ENCODE measurements at places on chromosomes 4 and X.

DNA sequence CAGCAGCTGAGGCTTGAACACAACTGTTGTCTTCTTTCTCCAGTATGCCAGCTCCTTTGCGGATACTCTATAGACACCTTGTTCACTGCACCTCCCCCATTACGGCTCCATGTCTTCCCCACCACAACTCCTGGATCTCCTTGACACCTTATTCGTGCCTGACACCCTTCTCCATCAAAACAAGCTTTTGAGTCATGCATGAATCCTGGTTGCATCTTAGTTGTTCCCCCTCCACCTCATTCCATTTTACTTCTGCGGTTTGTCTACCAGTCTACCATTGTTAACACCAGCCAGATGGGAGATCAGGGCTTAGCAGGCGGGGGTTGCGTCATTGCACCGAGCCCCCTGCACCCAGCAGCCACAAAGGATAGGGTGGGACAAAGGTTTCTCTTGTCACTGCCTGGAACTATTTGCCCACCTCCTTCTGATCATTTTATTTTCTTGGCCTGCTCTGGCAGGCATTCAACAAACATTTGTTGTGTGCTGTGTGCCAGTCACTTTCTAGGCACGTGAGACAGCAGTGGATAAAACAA is 2.0 kb upstream of the CDK16 start:
- H3K4me3 ChIP-seq = peak overlapping the region; percentile 98
- H3K4me1 ChIP-seq = peaks cover 43% of the 10 kb centered on the region
- H3K27ac ChIP-seq = peak overlapping the region; percentile 99
- no peaks in the 10 kb centered on the region for H3K27me3 ChIP-seq
- H3K36me3 ChIP-seq = peaks cover 40% of the 10 kb centered on the region

GRCh38 chr4:114041117-114041475 is 61.6 kb upstream of the ARSJ start:
- no peaks in the 10 kb centered on the region for H3K4me1 ChIP-seq
- H3K27me3 ChIP-seq = peaks cover 20% of the 10 kb centered on the region
- no peak overlapping the region for H3K27ac ChIP-seq
- ATAC-seq = no peak
- no peaks in the 10 kb centered on the region for H3K36me3 ChIP-seq

DNA sequence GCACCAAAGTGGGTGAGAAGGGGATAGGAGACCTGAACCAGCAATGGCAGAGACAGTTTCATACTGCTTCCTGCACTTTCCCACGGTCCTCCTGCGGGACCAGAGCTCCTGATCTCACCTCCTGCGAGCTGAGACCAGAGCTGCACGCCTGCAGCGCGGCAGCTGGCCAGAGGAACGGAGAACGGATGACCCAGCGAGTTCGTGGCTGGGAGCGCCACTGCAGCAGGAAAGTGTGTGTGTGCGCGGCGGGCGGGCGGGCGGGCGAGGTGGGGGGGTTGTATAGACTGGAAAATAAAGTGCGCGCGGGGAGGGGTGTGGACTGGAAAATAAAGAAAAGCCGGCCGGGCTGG is 16.5 kb downstream of the MCF2 start:
- H3K4me3 ChIP-seq = peak overlapping the region; percentile 36
- H3K27ac ChIP-seq = no peak overlapping the region
- H3K27me3 ChIP-seq = peaks cover 27% of the 10 kb centered on the region
- ATAC-seq = no peak

GRCh38 chrX:48945517-48946348 is 11.7 kb downstream of the OTUD5 start:
- H3K27ac ChIP-seq = no peak overlapping the region
- H3K27me3 ChIP-seq = no peaks in the 10 kb centered on the region
- H3K4me1 ChIP-seq = peaks cover 49% of the 10 kb centered on the region
- ATAC-seq = no peak

DNA sequence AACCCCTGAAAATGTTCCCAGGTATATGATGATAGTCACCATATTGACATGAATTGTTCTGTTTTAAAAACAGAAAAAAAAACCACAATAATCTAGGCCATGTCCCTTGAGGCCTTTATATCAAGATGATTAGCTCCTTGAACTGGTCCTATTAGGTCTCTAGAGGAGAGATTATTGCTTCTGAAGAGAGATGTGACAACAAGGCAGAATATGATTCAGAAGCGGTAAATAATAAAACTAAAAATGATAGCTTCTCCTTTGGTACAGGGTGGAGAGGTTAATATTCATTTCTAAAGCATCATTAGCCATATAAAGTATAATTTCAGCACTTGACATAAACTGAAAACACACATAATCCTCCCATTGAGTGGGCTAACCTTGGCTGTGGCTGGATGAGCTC is 25.8 kb downstream of the TLR8 start:
- no peak for ATAC-seq
- H3K4me1 ChIP-seq = no peaks in the 10 kb centered on the region
- no peak overlapping the region for H3K4me3 ChIP-seq
- H3K36me3 ChIP-seq = no peaks in the 10 kb centered on the region
- no peaks in the 10 kb centered on the region for H3K27me3 ChIP-seq

- no peaks in the 10 kb centered on the region for H3K4me1 ChIP-seq
- no peak for ATAC-seq
- H3K27ac ChIP-seq = no peak overlapping the region
- H3K36me3 ChIP-seq = no peaks in the 10 kb centered on the region
- peaks cover 12% of the 10 kb centered on the region for H3K27me3 ChIP-seq
Measured at GRCh38 chr4:53916431-53916889, 147.9 kb downstream of the CHIC2 start.

DNA sequence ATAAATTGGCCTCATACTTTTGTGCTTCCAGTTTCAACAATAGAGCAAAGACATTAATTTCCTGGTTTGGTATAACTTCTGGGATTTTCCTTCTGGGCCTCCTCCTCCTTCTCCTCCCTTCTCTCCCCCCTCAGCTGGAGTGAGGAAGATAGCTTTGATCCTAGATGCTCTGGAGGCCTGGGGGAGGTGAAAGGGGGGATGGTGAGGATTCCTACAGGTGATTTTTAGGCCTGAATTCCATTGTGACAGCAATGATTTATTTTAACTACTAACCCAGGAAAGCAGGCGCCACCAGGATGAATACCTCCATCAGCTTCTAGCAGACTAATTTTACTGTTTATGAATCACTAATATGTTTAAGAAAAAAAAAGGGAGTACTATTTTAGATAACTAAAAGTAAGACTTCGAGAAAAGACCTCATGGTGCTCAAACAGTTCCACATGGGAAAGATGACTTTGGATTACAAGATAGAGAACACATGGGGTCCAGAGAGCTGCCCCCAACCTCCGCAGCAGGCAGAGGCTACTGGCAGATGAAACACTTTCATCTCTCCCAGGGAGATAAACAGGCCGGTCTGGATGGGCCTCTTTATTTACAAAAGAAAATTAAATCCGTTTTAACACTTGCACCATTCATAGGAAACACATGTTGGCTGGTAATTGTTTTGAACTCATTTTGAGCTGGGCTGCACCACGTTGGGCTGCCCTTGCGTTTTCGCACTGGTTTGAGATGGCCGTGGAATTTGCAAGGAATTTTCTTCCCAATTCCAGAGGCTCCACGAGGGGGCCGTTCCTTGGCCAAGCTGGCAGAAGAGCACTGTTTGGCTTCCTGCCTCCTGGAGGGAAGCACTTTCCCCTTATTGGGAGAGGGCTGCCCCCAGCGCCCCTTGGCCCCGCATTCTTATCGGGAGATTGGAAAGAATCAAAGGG is 125.1 kb upstream of the STX18 start:
- no peaks in the 10 kb centered on the region for H3K27me3 ChIP-seq
- H3K27ac ChIP-seq = no peak overlapping the region
- H3K4me1 ChIP-seq = peaks cover 16% of the 10 kb centered on the region
- no peak for ATAC-seq
- peaks cover 19% of the 10 kb centered on the region for H3K36me3 ChIP-seq
- no peak overlapping the region for H3K4me3 ChIP-seq

- peaks cover 11% of the 10 kb centered on the region for H3K4me1 ChIP-seq
- H3K4me3 ChIP-seq = no peak overlapping the region
- H3K27ac ChIP-seq = no peak overlapping the region
- no peaks in the 10 kb centered on the region for H3K27me3 ChIP-seq
- no peak for ATAC-seq
- no peaks in the 10 kb centered on the region for H3K36me3 ChIP-seq
Measured at GRCh38 chr4:186134861-186135260, 30.4 kb downstream of the FAM149A start.

DNA sequence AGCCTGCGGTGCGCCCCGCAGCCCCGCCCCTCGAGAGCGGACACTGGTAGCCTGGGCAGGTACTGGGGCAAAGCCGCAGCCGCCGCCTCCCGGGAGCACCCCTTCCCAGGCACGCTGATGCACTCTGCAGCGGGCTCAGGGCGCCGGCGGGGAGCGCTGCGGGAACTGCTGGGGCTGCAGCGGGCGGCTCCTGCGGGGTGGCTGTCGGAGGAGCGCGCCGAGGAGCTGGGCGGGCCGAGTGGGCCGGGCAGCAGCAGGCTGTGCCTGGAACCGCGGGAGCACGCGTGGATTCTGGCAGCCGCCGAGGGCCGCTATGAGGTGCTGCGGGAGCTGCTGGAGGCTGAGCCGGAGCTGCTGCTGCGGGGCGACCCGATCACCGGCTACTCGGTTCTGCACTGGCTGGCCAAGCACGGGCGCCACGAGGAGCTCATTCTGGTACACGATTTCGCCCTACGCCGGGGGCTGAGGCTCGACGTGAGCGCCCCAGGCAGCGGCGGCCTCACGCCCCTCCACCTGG is 401 bp downstream of the SOWAHD start:
- H3K27ac ChIP-seq = peak overlapping the region; percentile 95
- no peaks in the 10 kb centered on the region for H3K27me3 ChIP-seq
- peaks cover 68% of the 10 kb centered on the region for H3K4me1 ChIP-seq
- peak overlapping the region; percentile 92 for H3K4me3 ChIP-seq

- H3K27ac ChIP-seq = peak overlapping the region; percentile 27
- no peaks in the 10 kb centered on the region for H3K27me3 ChIP-seq
- H3K4me3 ChIP-seq = no peak overlapping the region
- peaks cover 49% of the 10 kb centered on the region for H3K4me1 ChIP-seq
- peaks cover 6% of the 10 kb centered on the region for H3K36me3 ChIP-seq
Measured at GRCh38 chr4:173243321-173243720, 74.7 kb downstream of the GALNT7 start.

DNA sequence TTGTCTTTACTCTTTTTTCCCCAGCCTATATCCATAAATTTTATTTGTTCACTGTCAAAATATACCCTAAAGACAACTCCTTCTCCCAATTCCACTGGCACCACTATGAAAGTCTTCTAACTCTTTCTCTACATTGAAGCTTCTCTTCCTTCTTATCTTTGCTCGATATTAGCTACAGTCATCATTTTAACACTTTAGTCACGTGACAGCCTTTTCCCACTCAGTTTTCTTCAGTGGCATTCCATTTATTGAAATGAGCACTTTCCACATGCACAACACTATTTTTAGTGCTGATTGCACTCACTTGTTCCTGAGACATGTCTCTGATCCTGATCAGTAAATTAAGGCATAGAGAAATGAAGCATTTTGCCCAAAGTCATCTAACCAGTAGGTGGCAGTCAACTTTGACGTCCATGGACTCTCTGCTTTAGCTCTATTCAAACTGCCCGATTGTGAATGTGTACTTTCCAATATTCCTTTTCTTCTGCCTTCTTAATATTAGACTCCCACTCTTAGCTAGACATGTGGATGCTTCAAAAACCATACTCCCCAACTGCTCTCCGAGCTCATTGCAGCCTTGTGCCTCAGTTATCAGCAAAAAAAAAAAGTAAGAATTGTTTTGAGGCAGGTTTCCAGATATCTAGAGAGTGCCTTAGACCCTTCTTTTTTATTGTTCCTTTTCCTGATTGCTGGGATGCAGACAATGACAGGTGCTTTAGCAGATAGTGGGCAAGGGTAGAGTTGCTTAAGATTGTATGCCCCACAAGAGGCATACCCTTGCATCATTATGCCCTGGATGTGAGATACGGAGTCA is 394.4 kb upstream of the ADGRL3 start:
- H3K27ac ChIP-seq = no peak overlapping the region
- no peaks in the 10 kb centered on the region for H3K4me1 ChIP-seq
- no peaks in the 10 kb centered on the region for H3K36me3 ChIP-seq
- ATAC-seq = no peak

DNA sequence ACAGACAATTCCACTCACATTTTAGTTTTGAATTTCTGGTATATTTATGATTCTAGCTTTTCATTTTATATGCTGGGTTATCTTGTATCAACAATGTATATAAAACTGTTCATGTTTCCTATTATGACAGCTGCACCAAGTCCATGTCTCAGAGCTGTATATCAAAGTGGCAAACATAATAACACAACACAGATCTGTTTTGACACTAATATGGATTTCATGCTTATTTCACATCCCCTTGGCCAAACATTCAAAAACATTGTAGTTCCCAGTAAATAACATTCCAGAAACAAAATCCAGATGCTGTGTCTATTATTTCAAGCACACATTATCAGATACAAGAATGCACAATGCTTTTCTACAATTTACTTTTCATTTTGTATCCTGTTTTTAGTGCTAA is 380.6 kb upstream of the MAGEB2 start:
- H3K27ac ChIP-seq = no peak overlapping the region
- no peaks in the 10 kb centered on the region for H3K4me1 ChIP-seq
- no peaks in the 10 kb centered on the region for H3K27me3 ChIP-seq
- ATAC-seq = no peak
- H3K4me3 ChIP-seq = no peak overlapping the region

GRCh38 chr4:32025851-32026459 is 1305.8 kb downstream of the PCDH7 start:
- no peaks in the 10 kb centered on the region for H3K4me1 ChIP-seq
- H3K4me3 ChIP-seq = no peak overlapping the region
- no peaks in the 10 kb centered on the region for H3K27me3 ChIP-seq
- no peak for ATAC-seq
- H3K36me3 ChIP-seq = no peaks in the 10 kb centered on the region

GRCh38 chr4:1637580-1638271 is 46.4 kb downstream of the FAM53A start:
- H3K27me3 ChIP-seq = peaks cover 16% of the 10 kb centered on the region
- no peak overlapping the region for H3K4me3 ChIP-seq
- no peaks in the 10 kb centered on the region for H3K36me3 ChIP-seq
- no peak for ATAC-seq
- no peaks in the 10 kb centered on the region for H3K4me1 ChIP-seq

GRCh38 chr4:138863160-138863559 is 152.4 kb upstream of the NOCT start:
- no peak for ATAC-seq
- H3K27ac ChIP-seq = no peak overlapping the region
- no peak overlapping the region for H3K4me3 ChIP-seq
- no peaks in the 10 kb centered on the region for H3K36me3 ChIP-seq

DNA sequence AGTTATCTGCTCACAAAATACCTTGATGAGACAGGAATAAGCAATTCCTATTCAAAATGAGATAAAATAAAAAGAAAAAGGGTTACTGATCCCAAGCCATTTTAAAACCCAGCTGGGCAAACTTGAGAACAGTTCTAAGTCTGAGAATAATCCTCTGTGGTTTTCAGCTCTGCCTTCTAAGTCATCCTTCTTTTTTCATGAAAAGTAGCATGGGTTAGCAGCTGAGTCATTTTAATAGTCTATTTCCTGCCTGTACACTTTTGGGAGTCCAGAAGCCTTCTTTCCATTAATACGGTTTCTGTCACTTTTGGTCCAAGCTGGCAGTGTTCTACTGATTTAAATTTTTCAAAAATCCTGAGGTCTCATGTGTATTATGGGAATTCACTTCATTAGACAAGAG is 374.3 kb downstream of the IQCM start:
- H3K36me3 ChIP-seq = no peaks in the 10 kb centered on the region
- H3K4me3 ChIP-seq = no peak overlapping the region
- H3K27ac ChIP-seq = no peak overlapping the region
- H3K27me3 ChIP-seq = no peaks in the 10 kb centered on the region
- no peaks in the 10 kb centered on the region for H3K4me1 ChIP-seq
- no peak for ATAC-seq
